ENCODE measurements at places on chromosomes 7 and 10.

GRCh38 chr7:150380463-150380862, 1.3 kb downstream of the ZNF775 start:
- no peak for DNase-seq

GRCh38 chr10:43259213-43259991, 7.5 kb downstream of the RASGEF1A start:
- DNase-seq = no peak

DNA sequence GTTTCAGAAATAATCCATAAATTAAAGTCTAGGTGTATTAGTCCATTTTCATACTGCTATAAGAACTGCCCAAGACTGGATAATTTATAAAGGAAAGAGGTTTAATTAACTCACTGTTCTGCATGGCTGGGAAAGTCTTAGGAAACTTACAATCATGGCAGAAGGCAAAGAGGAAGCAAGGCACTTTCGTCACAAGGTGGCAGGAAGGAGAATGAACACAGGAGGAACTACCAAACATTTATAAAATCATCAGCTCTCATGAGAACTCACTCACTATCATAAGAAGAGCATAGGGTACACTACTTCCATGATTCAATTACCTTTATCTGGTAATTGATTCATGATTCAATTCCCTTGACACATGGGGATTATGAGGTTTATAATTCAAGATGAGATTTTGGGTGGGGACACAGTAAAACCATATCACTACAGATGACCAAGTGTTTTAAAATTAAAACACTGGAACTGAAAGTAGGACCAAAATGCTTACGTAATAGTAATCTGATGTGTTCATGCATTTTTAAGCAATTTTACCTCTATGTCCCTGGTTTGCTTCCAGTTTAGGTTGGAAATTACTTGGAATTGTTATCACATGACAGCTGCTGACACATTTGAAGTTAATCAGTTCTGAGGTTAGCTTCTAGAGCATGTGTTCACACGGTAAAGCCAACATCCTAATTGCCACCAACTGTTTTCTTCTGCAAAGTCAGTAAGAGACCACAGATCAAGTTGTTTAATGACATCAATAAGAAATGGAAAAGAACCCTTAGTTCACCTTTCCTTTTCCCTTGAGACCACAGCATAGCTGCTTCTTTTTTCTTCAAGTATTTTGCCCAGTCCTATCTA, 48.4 kb upstream of the SEMA3C start:
- no peak for DNase-seq

- DNase-seq = peak; percentile 77
Observed at GRCh38 chr10:24901686-24902399, 50.6 kb downstream of the PRTFDC1 start.

DNA sequence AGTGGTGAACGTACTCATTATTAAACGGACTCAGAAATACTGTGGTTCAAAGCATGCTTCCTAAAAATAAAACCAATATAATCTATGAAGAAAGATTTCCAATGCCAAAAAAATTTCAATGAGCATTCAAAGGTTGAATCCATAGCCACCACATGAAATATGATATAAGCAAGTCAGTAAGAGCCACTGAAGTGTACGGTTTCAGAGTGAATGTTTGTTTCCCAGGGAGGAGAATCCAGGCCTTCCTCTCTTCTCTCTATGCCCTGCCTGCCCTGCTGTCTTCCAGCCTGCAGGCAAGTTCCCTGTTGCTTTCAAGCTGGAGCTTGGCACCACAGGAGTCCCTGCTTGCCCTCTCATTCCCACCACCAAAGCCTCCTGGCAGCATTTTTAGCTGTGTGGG, 1171.6 kb upstream of the C7orf33 start:
- DNase-seq = no peak

GRCh38 chr7:92973293-92973731, 136.9 kb upstream of the CDK6 start:
- peak; percentile 20 for DNase-seq

GRCh38 chr10:72298592-72299519, 25.1 kb downstream of the DDIT4 start:
- no peak for DNase-seq

DNA sequence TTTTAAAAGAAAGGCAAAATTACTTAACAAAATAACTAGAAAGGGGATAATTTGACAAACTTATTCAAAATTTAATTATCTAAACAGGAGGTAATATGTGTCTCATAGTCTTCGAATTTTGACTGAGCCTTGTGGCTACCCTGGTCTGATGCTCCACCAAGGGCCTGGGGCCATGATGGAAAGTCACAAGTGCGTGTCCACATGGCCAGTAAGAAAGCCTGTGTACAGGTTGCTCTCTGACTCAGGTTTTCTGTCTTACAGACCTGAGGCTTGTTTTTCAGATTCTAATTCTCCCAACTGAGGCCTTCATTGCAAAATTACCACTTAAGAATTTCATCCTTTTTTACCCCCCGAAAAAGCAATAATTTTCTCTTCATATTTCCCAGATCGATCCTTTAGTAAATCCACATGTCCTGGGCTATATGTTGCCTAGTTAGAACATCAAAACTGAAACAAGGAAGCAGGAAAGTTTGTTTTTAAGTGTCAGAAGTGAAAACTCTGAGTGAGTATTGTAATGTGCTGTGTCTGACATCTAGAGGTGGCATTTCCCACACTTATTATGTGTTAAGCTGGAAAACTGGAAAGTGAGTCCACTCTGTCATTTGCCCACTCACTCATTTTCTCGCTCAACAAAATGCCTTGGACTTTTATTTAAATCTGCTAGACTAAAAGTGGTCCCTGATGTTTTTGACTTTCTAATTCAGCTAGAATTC, 10.0 kb downstream of the CYP3A43 start:
- DNase-seq = no peak

GRCh38 chr7:80918909-80919721, at the start of gene SEMA3C:
TSS of gene SEMA3C (minus strand) at chr7:80919051. CDS start at chr7:80916781, 2,270 bp downstream.
- DNase-seq = peak; percentile 75

Data from BJ (cell line).